ENCODE measurements at places on chromosomes 3 and 15.

GRCh38 chr3:40691452-40691861 lies 166.7 kb downstream of the ZNF621 start:
- DNase-seq: no peak

DNA sequence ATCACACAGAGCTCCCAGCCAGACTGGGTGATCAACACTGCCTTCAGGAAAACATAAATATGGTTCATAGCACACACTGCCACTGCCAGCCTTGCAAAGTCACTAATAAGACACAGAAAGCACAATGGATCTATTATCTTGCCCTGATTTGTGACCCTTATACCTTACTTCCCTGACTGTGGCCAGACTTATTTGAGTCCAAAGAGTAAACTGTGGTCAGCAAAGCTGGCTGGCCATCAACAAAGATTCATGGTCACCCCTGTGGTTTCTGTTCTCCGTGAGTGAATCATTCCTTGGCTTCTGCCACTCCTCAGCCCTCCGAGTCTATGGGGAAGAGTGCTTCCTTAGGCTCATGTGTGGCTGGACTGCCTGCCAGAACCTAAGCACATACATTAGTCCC lies 437.7 kb downstream of the RAP2B start:
- DNase-seq: no peak

GRCh38 chr3:171173736-171174135 lies 147.2 kb upstream of the SLC2A2 start:
- no peak for DNase-seq

GRCh38 chr3:170477395-170477794 lies 58.7 kb downstream of the CLDN11 start:
- DNase-seq: no peak

GRCh38 chr15:88607951-88608350 lies 13.2 kb upstream of the AEN start:
- DNase-seq: no peak

- no peak for DNase-seq
These were observed 184.5 kb downstream of the EFHB start for GRCh38 chr3:19749448-19750017.

DNA sequence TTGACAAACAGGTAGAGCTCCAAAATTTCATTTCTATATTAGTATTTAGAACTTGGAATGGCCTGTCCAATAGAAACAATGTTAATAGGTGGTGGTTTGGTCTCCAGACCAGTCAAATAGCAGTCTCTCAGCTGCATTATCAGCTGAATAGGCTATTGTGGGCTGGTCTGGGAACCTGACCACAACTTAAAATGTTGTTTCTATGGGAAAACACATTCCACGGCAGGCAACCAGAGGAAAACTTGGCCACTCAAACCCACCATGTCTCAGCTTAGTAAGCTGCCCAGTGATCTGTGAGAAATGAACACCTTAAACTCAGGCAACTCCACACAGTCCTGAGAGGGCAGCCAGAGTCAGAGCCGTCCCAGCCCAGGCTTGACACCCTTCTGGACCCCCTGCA lies 20.4 kb downstream of the FBN1 start:
- DNase-seq: no peak

All from progenitor cell of endocrine pancreas (in vitro differentiated cells).